ENCODE measurements at places on chromosomes 12 and 14.

GRCh38 chr12:44930972-44931600 lies 55.0 kb upstream of the NELL2 start:
- no peak for DNase-seq

DNA sequence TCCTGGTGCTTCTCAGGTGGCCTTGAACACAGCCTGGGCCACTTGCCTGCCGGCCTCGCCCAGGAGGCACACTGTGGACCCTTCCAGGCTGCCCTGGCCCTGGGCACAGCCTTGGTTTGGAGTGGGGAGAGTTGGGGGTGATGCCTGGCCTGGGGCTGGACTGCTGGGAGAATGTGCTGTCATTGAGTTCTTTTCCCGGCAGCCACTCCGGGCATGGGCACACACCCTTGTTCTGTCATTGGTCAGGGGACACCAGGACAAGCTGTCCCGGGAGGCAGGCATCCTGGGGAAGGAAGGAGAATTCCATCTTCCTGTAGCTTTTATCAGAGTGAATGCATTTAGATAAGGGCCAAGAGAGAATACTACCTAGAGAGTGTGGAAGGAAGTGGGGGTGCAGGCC lies 61.8 kb upstream of the RIN3 start:
- DNase-seq: no peak

DNA sequence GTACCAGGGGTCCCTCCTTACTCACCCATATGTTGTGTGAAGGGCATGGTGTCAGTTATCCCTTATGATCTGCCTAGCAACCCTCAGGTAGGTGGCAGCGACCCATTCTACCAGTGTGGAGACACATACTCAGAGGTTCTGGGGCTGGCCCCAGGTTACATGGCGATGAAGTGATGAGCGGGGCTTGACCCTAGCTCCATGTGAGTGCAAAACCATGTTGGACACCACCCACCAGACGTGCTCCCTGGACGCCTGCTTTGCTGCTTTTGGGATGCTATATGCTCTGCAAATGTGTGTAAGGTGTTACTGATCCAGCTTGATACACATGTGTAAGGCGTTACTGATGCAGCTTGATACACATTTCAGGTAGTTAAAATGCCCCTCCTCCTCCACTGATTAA lies 33.3 kb downstream of the EP400 start:
- DNase-seq: no peak

- DNase-seq: peak; percentile 44
These were observed 3.1 kb downstream of the CACNA2D4 start for GRCh38 chr12:1915082-1915968.

GRCh38 chr12:124368421-124369032 lies 73.6 kb downstream of the RFLNA start:
- DNase-seq: no peak

GRCh38 chr14:71388336-71388735 lies 481.1 kb downstream of the PCNX1 start:
- no peak for DNase-seq

- no peak for DNase-seq
These were observed 184.7 kb downstream of the PIWIL1 start for GRCh38 chr12:130522244-130522834.

DNA sequence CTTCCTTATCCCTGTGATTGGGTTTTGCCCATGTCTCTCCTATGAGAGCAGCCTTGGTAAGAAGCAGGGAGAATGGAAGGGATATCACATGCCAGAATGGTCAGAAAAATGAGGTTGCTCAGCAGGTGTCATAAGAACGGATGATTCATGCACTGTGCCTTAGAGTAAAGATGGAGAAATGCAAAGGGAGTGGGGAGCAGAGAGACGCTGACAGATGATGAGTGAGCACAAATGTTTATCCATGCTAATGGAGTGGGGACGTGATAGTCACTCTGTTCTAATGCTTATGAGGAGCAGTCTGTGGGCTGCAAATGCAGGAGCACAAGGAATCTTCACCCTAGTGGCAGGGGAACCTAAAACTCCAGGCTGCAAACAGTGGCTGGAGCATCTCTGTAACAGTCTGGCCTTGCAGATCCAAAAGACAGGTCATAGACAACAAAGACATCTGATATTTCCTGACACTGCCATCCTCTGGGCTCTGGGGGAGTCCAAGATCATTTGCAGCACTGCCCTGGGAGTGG lies 243.2 kb downstream of the CACNA1C start:
- DNase-seq: no peak

- no peak for DNase-seq
These were observed 37.3 kb downstream of the ARL6IP4 start for GRCh38 chr12:123017753-123018152.

GRCh38 chr14:21084998-21085853 lies 13.2 kb downstream of the ZNF219 start:
- DNase-seq: no peak

- DNase-seq: no peak
These were observed 1.5 kb upstream of the SDR9C7 start for GRCh38 chr12:56935752-56936151.

GRCh38 chr12:44193281-44193680 lies 357.4 kb downstream of the TMEM117 start:
- DNase-seq: no peak

DNA sequence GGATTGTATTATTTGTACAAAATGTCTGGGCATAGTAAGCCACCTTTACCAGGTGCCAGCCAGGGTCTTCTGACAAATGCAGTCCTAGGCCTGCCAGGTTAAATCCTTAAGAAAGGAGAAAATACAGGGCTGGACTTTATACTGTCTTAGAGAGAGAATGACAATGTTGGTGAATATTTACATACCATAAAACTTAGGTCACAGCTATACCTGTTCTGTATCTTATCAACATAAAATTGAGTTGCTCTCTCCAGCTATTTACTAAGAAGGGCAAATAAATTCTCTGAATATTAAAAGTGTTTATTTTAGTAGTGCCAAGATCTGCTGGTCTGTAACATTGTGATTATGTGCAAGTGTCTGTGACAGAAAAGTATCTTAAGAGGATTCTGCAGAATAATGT lies 971.1 kb downstream of the AACS start:
- DNase-seq: no peak

- peak; percentile 29 for DNase-seq
These were observed 127.7 kb downstream of the SNAPC1 start for GRCh38 chr14:61889914-61890351.

DNA sequence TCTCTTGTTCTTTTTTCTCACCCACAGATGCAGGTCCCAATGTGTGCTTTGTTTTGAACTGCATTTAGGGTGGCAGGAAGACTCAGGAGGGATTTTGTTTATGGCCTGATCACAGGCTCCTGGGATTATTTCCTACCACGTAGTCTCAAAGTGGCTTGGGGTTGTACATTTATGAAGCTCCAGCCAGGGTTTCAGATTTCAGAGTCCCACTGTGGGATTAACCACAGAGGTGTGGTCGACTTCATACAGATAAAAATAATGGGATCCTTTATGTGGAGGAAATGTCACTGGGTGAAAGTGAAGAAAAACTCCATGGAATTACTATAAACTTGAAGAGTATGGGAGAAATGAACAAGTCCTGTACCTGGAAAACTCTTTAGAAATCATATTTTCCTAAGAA lies 14.2 kb upstream of the PPP1R1A start:
- no peak for DNase-seq

DNA sequence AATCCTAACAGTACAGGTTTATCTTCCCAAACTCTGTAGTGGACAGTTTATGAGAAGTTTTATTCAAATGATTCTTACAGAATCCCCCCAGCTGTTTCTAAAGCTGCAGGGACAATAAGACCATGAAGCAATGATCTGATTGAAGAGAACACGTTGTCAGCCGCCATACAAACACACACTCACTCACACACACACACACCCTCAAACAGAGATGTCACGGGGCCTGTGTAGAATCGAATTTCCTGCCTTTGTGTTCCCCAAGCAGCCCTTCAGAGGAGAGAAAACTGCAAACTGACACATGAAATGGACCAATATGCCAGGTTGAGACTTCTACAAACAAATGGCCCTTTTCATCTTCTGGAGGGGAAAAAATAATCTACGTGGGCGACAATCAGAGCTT lies 80.5 kb upstream of the TBX3 start:
- no peak for DNase-seq

GRCh38 chr14:44795725-44796124 lies 166.0 kb downstream of the KLHL28 start:
- no peak for DNase-seq

DNA sequence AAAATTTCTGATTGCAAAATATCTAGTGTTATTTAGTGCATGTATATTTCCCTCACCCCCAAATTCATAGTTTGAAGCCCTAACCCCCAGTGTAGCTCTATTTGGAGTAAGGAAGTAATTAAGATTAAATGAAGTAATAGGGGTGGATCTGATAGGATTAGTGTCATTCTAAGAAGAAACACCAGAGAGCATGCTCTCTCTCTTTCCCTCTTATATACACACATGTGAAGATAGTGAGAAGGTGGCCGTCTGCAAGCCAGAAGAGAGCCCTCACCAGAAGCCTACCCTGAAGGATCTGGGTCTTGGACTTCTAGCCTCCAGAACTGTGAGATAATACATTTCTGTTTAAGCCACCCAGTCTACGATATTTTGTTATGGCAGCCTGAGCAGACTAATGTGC lies 120.3 kb downstream of the TMEM30B start:
- DNase-seq: no peak

- DNase-seq: no peak
These were observed 27.6 kb downstream of the PMCH start for GRCh38 chr12:102169922-102170621.

- no peak for DNase-seq
These were observed 67.5 kb upstream of the SLC35F4 start for GRCh38 chr14:57933349-57933748.

DNA sequence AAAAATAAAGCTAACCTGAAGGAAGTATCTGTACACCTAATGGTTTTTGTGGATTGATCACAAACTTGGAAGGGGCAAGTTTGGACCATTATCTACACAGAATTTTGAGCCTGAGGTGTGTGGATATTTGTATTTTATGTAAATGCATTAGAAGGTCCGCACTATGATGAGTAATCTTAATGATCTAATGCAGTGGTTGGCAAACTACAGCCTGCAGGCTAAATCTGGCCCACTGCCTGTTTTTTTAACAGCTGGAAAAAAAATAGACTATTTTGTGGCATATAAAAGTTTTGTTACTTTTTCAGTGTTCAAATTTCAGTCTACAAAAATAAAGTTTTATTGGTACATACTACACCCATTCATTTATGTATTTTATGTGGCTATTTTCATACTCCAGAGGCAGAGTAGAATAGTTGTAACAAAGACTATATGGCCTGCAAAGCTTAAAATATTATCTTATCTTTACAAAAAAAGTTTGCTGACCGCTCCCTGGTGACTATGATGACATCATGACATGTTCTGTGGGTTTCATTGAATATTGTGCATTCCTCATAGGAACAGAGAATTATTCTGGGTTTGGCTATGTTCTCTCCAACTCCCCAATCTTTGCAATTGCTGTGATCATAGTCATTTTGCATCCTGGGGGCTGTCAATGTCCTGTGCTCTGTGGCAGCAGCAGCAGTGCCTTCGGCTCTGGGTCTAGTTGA lies 962.6 kb upstream of the FBXO33 start:
- no peak for DNase-seq

GRCh38 chr14:103246070-103246469 lies 88.0 kb upstream of the EIF5 start:
- DNase-seq: no peak

Measured in stimulated activated naive CD8-positive, alpha-beta T cell treated with anti-CD3 and anti-CD28 coated beads, Interleukin-15, amount 100 ng/mL, for 72 hours (primary cell).